PC-3 (cell line): ENCODE measurements at places on chromosomes 4 and X. TPM values are rescaled to one million over a fixed set of nuclear protein-coding genes. Genes with fewer than 3 reads are reported as not detected.

KLHL13 gene
- total RNA-seq = 3.5 and 4.0 TPM in 2 replicates

MAP3K15 gene
- 3.4 and 4.2 TPM in 2 replicates for total RNA-seq

SH3TC1 gene
- 22.6 and 23.1 TPM in 2 replicates for total RNA-seq

PABPC1L2A gene
- total RNA-seq = not detected in 2 replicates

SYNPO2 gene
- total RNA-seq = 0.04 and 0.06 TPM in 2 replicates

GLRA3 gene
- not detected in 2 replicates for total RNA-seq

CDKL2 gene
- 0.55 and 0.69 TPM in 2 replicates for total RNA-seq

DNA sequence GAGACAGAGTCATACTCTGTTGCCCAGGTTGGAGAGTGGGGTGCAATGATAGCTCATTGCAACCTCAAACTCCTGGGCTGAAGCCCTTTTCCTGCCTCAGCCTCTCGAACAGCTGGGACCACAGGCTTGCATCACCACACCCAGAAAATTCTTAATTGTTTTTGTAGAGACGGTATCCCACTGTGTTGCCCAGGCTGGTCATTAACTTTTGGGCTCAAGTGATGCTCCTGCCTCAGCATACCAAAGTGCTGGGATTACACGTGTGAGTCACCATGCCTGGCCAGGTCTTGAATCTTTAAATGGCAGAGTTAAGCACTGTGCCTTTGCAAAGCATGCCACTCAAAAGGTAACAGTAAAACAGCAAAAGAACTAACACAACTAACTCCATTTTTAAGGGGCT is 28.6 kb upstream of the BBS12 start:
- no peak overlapping the region for H3K4me3 ChIP-seq
- H3K27me3 ChIP-seq = no peaks in the 10 kb centered on the region
- peaks cover 12% of the 10 kb centered on the region for H3K4me1 ChIP-seq
- no peak for DNase-seq
- no peaks in the 10 kb centered on the region for H3K36me3 ChIP-seq
- H3K27ac ChIP-seq = no peak overlapping the region

GRCh38 chr4:84336964-84337705 is 162.0 kb downstream of the NKX6-1 start:
- no peak overlapping the region for H3K27ac ChIP-seq
- DNase-seq = no peak
- no peaks in the 10 kb centered on the region for H3K27me3 ChIP-seq
- H3K4me3 ChIP-seq = no peak overlapping the region

DNA sequence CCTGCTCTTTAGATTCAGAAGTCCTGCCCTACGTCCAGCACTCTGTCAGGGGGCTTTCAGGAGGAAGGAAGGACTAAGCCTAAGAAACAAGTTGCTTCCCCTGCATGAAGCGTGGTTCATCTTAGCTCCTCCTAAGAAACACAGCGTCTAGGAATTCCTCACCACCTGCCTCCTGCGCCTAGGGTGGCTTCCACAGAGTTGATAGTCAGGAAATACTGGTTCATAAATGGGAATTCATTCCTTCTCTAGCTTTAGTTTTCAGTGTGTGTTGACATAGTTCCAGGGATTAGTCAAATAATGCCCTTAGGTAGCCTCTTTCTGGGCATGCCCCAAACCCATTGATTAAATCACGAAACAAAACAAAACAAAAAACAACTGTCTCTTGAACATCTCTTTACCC is 1.7 kb upstream of the MXRA5 start:
- H3K4me1 ChIP-seq = no peaks in the 10 kb centered on the region
- peaks cover 33% of the 10 kb centered on the region; the same call in 1 of the 2 replicates for H3K27me3 ChIP-seq
- H3K4me3 ChIP-seq = no peak overlapping the region
- no peak for DNase-seq
- H3K27ac ChIP-seq = no peak overlapping the region
- no peaks in the 10 kb centered on the region for H3K36me3 ChIP-seq

- H3K4me3 ChIP-seq = no peak overlapping the region
- H3K27ac ChIP-seq = no peak overlapping the region
- H3K27me3 ChIP-seq = no peaks in the 10 kb centered on the region
- no peaks in the 10 kb centered on the region for H3K36me3 ChIP-seq
Observed at GRCh38 chr4:137881641-137882040, 349.3 kb upstream of the PCDH18 start.

DNA sequence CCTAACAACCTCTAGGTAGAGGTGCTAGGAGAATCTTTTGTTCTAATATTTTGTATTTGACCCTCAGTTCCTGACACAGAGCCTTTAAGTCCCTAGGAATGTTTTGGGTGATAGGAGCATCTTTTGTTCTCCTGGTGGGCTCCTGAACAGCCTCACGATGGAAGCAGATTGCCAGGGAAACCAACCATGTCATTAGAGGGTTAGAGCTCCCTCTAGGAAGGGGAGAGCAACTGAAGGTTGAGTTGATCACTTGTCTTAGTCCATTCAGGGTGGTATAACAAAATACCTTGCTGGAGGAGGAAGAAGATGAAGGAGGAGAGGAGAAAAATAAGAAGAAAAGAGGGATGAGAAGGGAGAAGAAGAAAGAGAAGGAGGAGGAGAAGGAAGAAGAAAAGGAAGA is 9.2 kb downstream of the VCX start:
- no peaks in the 10 kb centered on the region for H3K4me1 ChIP-seq
- DNase-seq = no peak
- H3K27me3 ChIP-seq = peaks cover 37% of the 10 kb centered on the region; the same call in 1 of the 2 replicates
- no peak overlapping the region for H3K27ac ChIP-seq
- H3K4me3 ChIP-seq = no peak overlapping the region

DNA sequence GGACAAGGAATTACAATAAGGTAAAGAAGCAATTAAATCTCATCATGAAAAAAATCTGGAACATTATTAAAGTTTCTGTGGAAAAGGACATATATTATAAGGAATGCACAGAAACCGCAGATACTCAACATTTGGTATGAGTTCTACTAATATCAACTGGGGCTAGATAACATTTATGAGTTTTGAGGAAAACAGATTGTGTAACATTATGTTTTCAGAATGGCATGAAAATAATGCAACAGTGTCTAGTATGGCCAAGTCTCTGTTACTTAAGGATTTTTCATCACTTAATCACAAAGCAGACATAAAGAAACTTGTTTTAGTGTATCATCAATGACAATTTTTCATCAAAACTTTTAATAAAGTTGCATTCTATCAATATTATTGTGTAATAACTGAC is 785.0 kb downstream of the GLUD2 start:
- H3K36me3 ChIP-seq = no peaks in the 10 kb centered on the region
- no peak overlapping the region for H3K27ac ChIP-seq
- no peaks in the 10 kb centered on the region for H3K27me3 ChIP-seq
- no peak overlapping the region for H3K4me3 ChIP-seq
- no peaks in the 10 kb centered on the region for H3K4me1 ChIP-seq
- no peak for DNase-seq

- H3K36me3 ChIP-seq = peaks cover 8% of the 10 kb centered on the region; the same call in 1 of the 2 replicates
- no peaks in the 10 kb centered on the region for H3K27me3 ChIP-seq
- H3K4me3 ChIP-seq = no peak overlapping the region
Observed at GRCh38 chrX:119249891-119250290, 13.8 kb downstream of the PGRMC1 start.

GRCh38 chrX:137707348-137707747 is 141.4 kb downstream of the ZIC3 start:
- no peak overlapping the region for H3K4me3 ChIP-seq
- DNase-seq = no peak
- H3K27me3 ChIP-seq = no peaks in the 10 kb centered on the region
- no peaks in the 10 kb centered on the region for H3K4me1 ChIP-seq

- H3K27ac ChIP-seq = no peak overlapping the region
- H3K27me3 ChIP-seq = no peaks in the 10 kb centered on the region
- no peaks in the 10 kb centered on the region for H3K4me1 ChIP-seq
- no peaks in the 10 kb centered on the region for H3K36me3 ChIP-seq
Observed at GRCh38 chrX:9298221-9298620, 166.6 kb upstream of the TBL1X start.

DNA sequence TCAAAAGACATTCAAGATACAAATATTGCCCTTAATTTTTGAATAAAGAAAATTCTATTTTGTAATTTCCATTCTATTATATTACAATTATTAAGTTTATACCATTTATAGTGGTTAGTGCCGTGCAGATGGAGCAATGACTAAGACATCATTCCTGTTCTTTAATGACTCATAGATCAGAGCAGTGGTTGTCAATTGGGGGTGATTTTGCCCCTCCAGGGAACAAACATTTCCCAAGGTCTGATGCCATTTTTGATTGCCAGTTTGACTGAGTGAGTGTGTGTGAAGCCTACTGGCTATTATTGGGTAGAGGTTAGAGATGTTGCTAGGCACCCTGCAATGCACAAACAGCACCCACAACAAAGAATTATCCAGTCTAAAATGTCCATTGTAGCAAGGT is 97.9 kb upstream of the DDIT4L start:
- DNase-seq = peak; percentile 48
- no peaks in the 10 kb centered on the region for H3K36me3 ChIP-seq
- no peak overlapping the region for H3K4me3 ChIP-seq
- H3K27me3 ChIP-seq = no peaks in the 10 kb centered on the region
- no peak overlapping the region for H3K27ac ChIP-seq

DNA sequence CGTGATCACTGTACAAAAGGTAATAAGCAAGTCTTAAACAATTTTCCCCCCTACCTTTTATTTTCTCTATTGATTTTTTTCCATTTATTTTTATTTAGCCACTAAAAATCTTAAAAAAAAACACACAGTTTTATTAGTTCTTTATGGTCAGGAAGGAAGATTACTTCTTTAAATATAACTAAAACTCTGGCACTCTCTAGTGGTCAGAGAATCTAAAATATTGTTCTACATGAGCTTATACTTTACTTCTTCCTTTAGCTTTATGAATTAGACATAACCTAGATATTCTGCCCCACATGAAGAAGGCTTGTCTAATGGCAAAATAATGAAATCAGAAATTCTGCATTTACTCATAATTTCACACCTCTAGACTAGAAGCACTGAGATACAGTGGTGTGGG is 135.2 kb downstream of the PDE5A start:
- no peaks in the 10 kb centered on the region for H3K4me1 ChIP-seq
- DNase-seq = peak; percentile 25
- no peak overlapping the region for H3K27ac ChIP-seq
- no peaks in the 10 kb centered on the region for H3K27me3 ChIP-seq
- H3K4me3 ChIP-seq = no peak overlapping the region

DNA sequence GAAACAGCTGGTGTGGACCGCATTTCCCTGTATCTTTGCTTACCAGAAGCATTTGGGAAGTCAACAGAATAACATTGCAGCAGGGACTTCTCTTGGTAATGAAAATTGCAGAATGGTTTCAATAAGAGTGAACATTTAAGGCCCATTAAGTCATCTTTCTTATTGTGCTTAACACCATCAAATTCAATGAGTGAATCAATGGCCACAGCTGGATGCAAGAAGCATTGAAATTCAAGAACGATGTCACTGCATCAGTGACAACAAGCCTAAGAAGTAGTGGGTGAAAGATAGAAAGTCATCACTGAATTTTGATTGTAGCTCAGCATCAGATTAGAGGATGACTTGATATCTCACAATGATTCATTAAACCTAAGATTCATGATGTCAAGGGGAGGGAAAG is 93.9 kb upstream of the GPM6A start:
- DNase-seq = no peak
- H3K4me3 ChIP-seq = no peak overlapping the region
- no peak overlapping the region for H3K27ac ChIP-seq
- H3K36me3 ChIP-seq = no peaks in the 10 kb centered on the region
- no peaks in the 10 kb centered on the region for H3K27me3 ChIP-seq
- H3K4me1 ChIP-seq = no peaks in the 10 kb centered on the region

DNA sequence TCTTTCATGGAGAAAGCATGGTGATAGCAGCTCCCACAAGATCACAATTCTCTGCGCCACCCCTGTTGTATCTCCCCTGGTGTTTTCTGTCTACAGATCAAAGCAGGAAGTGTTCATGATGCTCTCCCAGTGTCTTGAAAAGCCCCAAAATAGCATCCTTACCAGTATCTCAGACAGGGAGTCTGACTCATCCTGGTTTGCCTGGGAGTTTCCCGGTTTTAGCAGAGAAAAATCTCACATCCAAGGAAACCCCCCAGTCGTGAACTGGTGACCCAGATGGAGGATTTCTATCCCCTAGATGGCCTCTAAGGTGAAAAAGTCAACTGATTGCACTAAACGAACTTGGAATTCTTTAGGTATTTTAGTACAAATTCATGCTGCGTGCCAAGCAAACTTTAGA is 64.3 kb upstream of the NR0B1 start:
- no peaks in the 10 kb centered on the region for H3K36me3 ChIP-seq
- no peak overlapping the region for H3K4me3 ChIP-seq
- peaks cover 79% of the 10 kb centered on the region for H3K27me3 ChIP-seq
- H3K4me1 ChIP-seq = no peaks in the 10 kb centered on the region
- DNase-seq = no peak
- no peak overlapping the region for H3K27ac ChIP-seq

- DNase-seq = peak; percentile 38
- H3K27ac ChIP-seq = no peak overlapping the region
- no peaks in the 10 kb centered on the region for H3K27me3 ChIP-seq
- H3K36me3 ChIP-seq = no peaks in the 10 kb centered on the region
- H3K4me3 ChIP-seq = no peak overlapping the region
- H3K4me1 ChIP-seq = no peaks in the 10 kb centered on the region
Observed at GRCh38 chr4:54482529-54483200, 175.1 kb upstream of the KIT start.

- no peaks in the 10 kb centered on the region for H3K27me3 ChIP-seq
- no peak overlapping the region for H3K27ac ChIP-seq
- peak; percentile 52 for DNase-seq
- peaks cover 14% of the 10 kb centered on the region; the same call in 1 of the 2 replicates for H3K4me1 ChIP-seq
- no peak overlapping the region for H3K4me3 ChIP-seq
Observed at GRCh38 chrX:12241026-12241425, 102.8 kb downstream of the FRMPD4 start.

DNA sequence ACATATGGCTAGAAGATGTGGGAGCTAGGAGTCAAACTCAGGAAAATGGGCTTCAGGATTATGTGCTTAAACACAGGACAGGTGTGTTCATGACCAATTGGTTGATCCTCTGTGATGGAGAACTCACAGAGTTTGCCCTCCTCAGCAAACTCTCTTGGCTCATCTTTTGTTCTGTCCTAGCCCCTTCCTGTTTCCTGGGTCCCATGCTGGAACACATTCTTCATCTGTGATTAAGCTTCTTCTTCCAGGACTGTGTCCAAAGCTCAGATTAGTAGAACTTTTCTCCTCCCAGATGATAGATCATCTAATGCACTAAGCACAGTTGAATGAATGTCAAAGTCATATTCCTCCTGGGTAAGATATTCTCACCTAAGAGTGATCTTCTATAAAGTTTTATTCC is 38.8 kb upstream of the TCEANC start:
- H3K4me3 ChIP-seq = no peak overlapping the region
- H3K27ac ChIP-seq = no peak overlapping the region
- H3K4me1 ChIP-seq = no peaks in the 10 kb centered on the region
- no peak for DNase-seq
- peaks cover 9% of the 10 kb centered on the region for H3K27me3 ChIP-seq

DNA sequence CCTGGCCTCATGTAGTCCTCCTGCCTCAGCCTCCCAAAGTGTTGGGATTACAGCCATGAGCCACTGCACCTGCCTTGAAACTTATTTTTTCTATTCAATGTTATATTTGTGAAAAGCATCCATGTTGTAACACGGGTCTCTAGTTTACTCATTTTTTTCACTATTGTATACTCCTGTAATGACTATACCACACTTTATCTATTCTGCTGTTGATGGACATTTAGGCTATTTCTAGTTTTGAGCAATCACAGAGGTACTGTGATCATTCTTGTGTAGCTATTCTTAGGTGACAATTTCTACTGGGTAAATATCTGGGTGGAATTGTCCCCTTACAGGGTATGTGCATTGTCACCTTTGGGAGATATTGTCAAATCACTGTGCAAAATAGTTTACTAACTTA is 3.6 kb downstream of the DRP2 start:
- H3K36me3 ChIP-seq = no peaks in the 10 kb centered on the region
- no peak overlapping the region for H3K4me3 ChIP-seq
- no peak for DNase-seq
- no peak overlapping the region for H3K27ac ChIP-seq
- H3K4me1 ChIP-seq = no peaks in the 10 kb centered on the region; the same call in 1 of the 2 replicates

GRCh38 chr4:153782581-153782980 is 6.3 kb downstream of the SFRP2 start:
- peak; percentile 2 for DNase-seq
- H3K27me3 ChIP-seq = peaks cover 12% of the 10 kb centered on the region; the same call in 1 of the 2 replicates
- H3K4me1 ChIP-seq = peaks cover 17% of the 10 kb centered on the region
